Stimulated activated CD4-positive, alpha-beta T cell treated with anti-CD3 and anti-CD28 coated beads, Interleukin-1b, Interleukin-23, amount 100 ng/mL, for 1 hour (primary cell): ENCODE measurements at places on chromosomes 2 and 18.

DNA sequence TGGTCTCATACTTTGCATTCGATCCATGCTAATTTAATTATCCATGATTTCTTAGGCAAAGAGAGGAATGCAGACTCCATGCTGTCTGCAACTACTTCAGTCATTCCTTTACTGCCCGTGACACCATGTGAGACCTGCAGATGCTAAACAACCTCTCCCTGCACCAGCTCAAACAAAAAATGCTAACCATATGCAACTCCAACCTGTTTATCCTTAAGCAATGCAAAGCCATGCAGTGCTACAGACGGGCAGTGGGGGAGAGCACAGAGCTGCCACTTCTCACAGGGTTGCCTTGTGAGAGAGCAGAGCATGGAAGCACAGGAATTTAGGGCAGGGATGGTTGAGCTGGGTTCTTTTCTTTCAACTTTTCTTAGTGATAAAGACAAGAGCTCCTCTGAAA is 74.9 kb upstream of the KLHL14 start:
- no peak for DNase-seq

GRCh38 chr18:23337599-23338444 is 115.3 kb upstream of the RIOK3 start:
- DNase-seq = no peak

DNA sequence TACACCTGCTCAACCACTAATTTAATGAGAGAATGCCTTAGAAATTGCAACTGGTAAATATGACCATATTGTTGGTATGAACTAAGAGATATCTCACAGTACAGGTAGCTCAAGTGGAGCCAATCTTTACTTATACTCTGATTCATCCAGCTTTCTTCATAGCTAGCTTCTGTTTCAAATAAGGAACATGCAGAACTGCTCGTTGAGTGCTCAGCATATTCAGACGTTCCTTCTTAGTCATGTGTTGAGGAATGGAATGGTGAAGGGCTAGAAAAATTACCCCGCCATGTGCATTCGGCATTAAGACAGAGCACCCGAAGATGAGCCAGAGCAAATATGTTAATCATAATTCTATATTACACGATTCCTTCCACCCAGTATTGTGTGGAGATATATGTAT is 144.0 kb upstream of the VRK2 start:
- no peak for DNase-seq

DNA sequence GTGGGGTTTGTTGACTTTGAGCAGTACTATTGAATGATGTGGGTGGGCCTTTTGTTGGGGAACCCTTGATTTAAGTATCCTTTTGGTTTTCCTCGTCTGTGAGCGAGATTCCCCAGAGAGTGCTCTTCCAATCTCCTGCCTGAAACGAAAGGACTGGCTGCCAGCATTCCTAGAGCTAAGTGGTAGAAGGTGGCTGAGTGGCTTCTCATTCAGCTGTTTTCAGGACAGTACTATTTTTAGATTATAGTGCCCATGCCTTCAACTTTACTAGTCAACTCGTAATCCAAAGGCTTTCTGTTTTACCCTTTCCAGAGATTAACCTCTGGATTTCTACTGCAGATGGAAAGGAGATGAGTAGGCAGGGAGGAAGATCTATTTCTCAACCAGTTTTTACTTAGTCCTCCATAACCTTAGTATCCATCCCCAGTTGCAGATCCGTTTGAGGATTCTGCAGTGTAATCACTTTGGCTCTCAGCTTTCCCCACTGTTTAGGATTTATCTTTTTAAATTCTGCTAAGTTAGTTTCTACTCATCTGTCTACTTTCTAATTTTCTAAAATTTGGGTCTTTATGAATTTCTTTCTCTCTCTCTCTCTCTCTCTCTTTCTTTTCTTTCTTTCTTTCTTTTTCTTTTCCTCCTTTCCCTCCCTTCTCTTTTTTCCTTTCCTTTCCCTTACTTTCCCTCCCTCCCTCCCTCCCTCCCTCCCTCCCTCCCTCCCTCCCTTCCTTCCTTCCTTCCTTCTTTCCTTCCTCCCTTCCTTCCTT is 9.2 kb downstream of the SLC4A1AP start:
- no peak for DNase-seq

DNA sequence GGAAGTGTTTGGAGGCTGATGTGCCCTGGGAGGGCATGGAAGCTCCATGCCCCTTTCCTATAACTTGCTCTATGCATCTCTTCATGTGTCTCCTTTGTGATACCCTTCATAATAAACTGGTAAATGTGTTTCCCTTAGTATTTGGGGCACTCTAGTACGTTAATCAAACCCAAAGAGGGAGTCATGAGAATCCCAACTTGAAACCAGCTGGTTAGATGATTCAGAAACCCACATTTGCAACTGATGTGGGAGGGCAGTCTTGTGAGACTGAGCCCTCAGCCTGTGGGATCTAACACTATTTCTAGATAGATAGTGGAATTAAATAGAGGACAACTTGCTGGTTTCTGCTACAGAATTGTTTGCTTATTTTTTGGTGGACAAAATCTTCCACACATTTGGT is 20.3 kb downstream of the ANKRD30B start:
- DNase-seq = no peak

- DNase-seq = no peak
Observed at GRCh38 chr2:119760956-119761275, 1.2 kb downstream of the PTPN4 start.

- no peak for DNase-seq
Observed at GRCh38 chr2:150207979-150208378, 279.5 kb downstream of the RND3 start.

DNA sequence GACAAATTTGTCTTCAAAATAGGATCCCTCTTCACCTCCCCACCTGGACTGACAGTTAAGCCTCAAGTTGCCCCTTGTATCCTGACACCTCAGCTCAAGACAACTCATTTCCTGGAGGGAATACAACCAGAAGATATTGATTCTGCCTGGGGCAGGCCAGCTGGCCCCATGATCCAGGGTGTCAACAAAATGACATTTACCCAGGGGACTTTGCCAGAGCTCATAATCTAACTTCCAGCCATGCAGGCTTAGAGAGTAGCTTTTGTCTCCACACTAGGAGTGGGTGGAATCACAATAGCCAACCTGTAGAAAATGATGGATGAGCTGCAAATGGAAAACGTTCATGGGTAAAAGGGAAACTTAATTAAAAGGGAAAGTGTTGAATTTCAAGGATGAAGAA is 220.1 kb upstream of the DPP10 start:
- DNase-seq = no peak

DNA sequence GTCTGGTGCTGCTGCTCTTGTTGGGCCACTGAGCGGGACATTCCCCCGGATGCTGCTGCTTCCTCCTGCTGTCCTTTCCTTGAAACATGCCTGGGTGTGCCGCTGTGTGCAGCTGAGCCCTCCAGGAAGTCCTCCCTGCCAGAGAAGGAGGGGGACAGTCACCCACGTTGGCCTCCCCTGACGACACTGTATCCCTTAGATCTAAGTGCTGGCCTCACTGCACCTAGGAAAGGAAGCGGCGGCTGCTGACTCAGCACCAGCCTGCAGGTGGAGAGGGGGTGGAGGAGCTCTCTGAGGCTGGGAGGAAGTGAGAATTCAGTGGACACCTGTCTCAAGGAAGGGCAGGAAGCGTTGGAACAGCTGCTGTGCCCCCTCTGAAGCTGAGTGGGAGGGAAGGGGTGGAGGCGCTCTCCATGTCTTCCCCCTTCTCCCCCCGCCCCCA is 239.8 kb downstream of the HAUS1 start:
- peak; percentile 5 for DNase-seq

DNA sequence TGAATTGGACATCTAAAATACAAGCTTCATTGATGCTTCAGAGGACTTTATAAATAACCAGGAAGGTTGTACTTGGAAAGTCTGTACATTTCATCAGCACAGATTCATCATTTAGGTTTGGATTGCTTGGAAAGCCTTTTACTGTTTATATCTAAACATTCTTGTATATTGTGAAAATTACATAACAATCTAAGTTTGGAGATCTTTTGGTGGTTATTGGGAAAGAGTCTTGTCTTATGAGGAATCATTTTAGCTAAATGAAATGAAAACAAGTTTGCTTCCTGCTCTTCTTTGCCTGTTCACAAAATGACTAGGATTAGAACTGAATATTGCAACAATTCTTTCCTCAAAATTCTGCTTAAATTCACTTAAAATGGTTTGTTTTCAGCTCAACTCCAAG is 79.3 kb downstream of the ABI2 start:
- DNase-seq = no peak

DNA sequence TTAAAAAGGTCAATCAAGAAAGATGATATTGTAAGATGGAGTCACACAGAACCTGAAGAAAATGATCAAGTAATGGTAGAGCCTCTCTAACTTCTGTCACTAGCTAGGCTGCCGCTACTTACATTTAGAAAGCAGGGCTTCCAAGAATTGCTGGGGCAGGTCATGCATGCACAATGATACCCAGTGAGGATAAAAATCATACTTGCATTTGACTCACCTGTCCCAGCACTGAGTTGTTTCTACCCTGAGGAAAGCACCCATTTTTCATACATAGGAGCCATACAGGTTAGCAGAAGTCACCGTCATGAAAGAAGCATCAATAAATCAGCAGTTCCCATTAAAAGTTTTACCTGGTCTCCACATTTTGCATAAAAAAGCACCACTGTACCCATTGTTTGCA is 662.3 kb upstream of the FANCL start:
- DNase-seq = no peak

GRCh38 chr18:10523544-10523943 is 2.3 kb upstream of the NAPG start:
- DNase-seq = no peak

DNA sequence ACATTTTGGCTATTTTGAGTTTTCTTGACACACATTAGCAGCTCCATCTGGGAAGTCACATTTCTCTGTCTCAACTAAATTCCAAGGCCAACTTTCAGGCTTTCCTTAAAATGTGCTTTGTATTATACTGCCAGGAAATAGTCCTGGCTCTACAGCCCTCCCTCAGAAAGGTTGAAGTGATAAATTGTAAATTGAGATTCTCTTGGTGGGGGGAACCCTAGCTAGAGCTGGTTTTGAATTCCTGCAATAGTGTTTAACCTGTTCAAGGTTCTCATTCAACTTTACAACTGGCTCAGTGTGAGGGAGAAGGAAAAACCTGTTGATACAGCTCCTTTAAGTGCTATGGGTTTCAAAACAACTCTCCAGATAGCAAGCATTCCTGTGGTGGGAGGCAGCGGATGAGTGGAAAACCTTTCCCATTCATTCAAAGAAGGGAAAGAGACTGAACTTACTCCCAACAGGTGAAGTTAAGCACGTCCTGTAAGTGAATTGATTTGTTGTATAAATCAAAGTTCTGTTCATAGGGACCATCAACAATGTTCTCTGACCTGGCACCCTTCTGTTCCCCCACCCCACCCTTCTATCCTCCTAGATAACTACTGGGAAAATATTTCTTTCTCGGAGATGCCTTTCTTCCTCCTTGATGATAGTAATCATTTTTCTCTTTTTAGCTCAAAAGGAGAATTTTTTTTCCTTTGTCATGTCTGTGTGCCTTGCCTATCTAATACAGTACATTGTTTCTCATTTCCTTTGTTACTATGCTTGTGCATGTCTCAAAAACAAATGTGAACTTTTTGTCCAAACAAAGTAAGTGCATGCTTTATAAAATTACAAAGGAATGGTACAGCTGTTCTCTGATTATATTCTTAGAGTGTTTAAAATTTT is 44.2 kb upstream of the SLC39A10 start:
- DNase-seq = no peak

DNA sequence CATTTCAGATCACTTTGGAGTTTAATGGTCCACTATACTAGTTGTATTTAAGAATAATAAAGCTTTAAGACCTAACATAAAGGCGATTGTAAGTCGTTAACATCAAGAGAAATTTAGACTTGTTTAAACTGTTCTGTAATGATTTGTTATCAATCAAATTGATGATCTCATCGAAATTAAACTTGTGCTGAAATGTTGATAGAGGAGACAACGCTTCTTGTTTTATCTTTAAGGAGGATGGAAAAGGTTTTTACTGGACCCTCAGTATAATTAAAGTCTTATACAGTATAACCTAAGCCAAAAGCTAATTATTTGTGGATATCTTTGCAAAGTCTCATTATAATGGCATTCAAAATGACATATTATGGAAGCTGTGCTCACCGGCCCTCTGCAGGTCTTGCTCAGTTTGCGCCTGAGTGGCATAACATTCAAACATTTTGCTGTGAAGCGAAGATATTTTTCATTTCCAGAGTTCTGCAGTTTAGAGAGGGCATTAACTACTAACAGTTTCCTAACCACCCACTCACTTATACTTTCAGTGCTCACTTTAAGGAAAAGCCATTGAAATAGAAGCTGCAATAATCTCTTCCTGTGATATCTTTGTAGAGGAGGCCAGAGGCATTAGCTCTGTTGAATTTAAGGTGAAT is 1.4 kb upstream of the SERTAD2 start:
- DNase-seq = no peak

- DNase-seq = no peak
Observed at GRCh38 chr2:146258071-146258470, 1586.8 kb upstream of the ACVR2A start.

GRCh38 chr2:192444286-192444838 is 249.6 kb upstream of the TMEFF2 start:
- DNase-seq = no peak

DNA sequence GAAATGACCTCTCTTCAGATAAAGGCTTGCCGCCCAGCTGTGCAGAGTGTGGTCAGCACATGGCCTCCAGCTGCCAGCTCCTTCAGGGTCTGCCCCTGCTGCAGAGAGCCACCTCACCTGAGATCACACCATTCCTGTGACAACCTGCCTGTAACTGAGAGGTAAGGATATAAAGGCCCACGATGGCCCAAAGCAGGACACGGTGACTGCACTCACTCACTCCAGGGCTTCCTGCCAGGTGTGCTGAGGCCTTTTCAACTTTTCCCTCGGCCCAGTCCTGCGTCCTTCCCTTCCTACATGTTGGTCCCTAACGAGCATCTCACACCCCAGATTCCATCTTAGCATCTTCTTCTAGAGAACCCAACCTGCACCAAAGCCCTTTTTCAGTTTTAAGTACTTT is 36.2 kb downstream of the ANKRD44 start:
- no peak for DNase-seq

- DNase-seq = no peak
Observed at GRCh38 chr2:231325826-231326225, 69.7 kb upstream of the B3GNT7 start.

- no peak for DNase-seq
Observed at GRCh38 chr2:14678761-14679160, 46.2 kb downstream of the LRATD1 start.

DNA sequence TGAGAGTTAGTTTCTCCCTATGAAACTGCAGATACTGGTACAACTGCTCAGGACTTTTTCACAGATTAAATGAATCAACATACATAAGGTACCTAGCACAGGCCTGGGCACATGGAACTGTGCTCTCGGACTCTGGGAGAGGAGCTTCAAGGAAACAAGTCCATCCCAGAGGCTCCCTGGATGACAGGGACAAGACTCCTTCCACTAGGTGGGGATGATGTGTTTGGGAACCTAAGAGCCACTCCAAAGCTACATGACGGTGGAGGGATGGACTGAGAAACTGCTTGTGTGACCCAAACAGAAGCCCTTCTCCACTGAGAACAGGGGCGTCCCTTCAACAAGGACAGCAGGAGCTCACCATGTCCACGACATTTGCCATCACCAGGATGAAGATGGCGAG is 37.1 kb downstream of the CENPO start:
- no peak for DNase-seq

- DNase-seq = no peak
Observed at GRCh38 chr2:172680436-172681068, 55.1 kb upstream of the RAPGEF4 start.
